ENCODE measurements at places on chromosomes 5 and 9. TPM values are rescaled to one million over a fixed set of nuclear protein-coding genes. Genes with fewer than 3 reads are reported as not detected.

DNA sequence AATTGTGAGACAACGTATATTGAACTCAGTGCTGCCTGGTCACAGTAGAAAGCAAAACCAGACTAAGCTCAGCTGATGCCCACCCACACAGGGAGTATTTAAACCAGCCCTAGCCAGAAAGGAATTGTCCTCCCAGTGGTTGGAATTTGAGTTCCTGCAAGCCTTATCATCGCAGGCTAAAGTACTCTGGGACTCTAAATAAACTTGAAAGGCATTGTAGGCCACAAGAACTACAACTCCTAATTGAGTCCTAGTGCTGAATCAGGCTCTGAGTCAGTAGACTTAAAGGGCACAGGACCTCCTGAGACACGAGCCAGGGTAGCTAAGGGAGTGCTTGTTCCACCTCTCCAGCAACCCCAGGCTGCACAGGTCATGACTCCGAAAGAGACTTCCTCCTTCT, 171.4 kb downstream of the MCTP1 start:
- H3K36me3 ChIP-seq: no peaks in the 10 kb centered on the region
- H3K4me3 ChIP-seq: no peak overlapping the region
- no peak overlapping the region for H3K27ac ChIP-seq
- H3K27me3 ChIP-seq: no peaks in the 10 kb centered on the region
- no peak for DNase-seq

GRCh38 chr5:149157330-149157729, 16.0 kb downstream of the ABLIM3 start:
- H3K27me3 ChIP-seq: no peaks in the 10 kb centered on the region
- H3K4me1 ChIP-seq: peaks cover 84% of the 10 kb centered on the region
- no peaks in the 10 kb centered on the region for H3K36me3 ChIP-seq
- H3K4me3 ChIP-seq: no peak overlapping the region
- no peak overlapping the region for H3K27ac ChIP-seq
- DNase-seq: no peak

GRCh38 chr9:134291961-134292871, 34.0 kb upstream of the RXRA start:
- H3K4me1 ChIP-seq: peaks cover 55% of the 10 kb centered on the region
- no peak for DNase-seq
- peaks cover 89% of the 10 kb centered on the region for H3K27me3 ChIP-seq
- H3K27ac ChIP-seq: no peak overlapping the region
- H3K4me3 ChIP-seq: no peak overlapping the region

GRCh38 chr9:125950880-125951471, 203.8 kb downstream of the PBX3 start:
- no peak overlapping the region for H3K4me3 ChIP-seq
- no peaks in the 10 kb centered on the region for H3K36me3 ChIP-seq
- no peaks in the 10 kb centered on the region for H3K27me3 ChIP-seq
- H3K4me1 ChIP-seq: peaks cover 36% of the 10 kb centered on the region

DNA sequence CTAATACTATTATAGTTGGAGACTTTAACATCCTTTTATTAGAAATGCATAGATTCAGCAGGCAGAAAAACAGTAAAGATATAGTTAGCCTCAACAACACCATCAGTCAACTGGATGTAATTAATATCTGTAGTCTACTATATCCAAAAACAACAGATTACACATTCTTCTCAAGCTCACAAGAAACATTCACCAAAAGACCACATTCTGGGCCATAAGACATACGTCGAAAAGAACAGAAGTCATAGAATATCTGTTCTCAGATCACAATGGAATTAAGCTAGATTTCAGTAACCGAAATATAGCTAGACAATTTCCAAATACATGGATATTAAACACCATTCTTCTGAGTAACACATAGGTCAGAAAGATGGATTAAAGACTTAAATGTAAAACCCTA, 336.6 kb upstream of the RPS23 start:
- no peak for DNase-seq
- H3K27ac ChIP-seq: no peak overlapping the region
- H3K27me3 ChIP-seq: no peaks in the 10 kb centered on the region

GRCh38 chr9:12681620-12682019, 11.6 kb upstream of the TYRP1 start:
- no peak overlapping the region for H3K27ac ChIP-seq
- DNase-seq: no peak
- no peaks in the 10 kb centered on the region for H3K27me3 ChIP-seq
- no peak overlapping the region for H3K4me3 ChIP-seq
- H3K4me1 ChIP-seq: no peaks in the 10 kb centered on the region

GRCh38 chr5:172497591-172498255, 43.4 kb upstream of the SH3PXD2B start:
- no peak for DNase-seq
- no peak overlapping the region for H3K27ac ChIP-seq
- peaks cover 37% of the 10 kb centered on the region for H3K27me3 ChIP-seq
- H3K4me3 ChIP-seq: no peak overlapping the region
- no peaks in the 10 kb centered on the region for H3K4me1 ChIP-seq

- peak; percentile 92 for DNase-seq
- H3K27ac ChIP-seq: peak overlapping the region; percentile 90
- no peaks in the 10 kb centered on the region for H3K27me3 ChIP-seq
- H3K4me1 ChIP-seq: peaks cover 39% of the 10 kb centered on the region
- no peaks in the 10 kb centered on the region for H3K36me3 ChIP-seq
Measured at GRCh38 chr5:142981886-142982820, 212.0 kb downstream of the ARHGAP26 start.

DNA sequence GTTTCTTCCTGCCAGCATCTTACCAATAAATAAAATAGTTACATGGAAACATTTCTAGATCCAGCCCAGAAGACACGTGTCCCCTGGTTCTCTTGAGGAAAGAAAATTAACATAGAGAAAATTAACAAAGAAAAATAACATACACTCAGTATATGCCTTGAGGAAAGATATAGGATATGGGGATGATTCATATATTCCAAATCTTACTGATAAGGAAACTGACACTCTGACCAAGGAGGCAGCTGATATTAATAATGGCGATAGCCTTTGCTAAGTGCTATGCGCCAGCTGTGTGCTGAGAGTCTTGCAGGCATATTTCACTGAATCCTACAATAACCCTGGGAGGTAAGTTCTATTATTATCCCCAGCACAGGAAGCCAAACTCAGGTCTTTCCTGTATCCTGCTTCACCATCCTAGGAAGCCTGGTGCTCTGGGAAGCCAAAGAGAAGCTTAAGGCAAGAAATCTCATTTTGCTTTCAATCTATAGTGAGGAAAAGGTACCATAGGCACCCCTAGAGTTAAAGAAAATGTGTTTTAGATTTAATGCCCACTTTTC, 302.7 kb upstream of the NREP start:
- H3K4me3 ChIP-seq: no peak overlapping the region
- no peaks in the 10 kb centered on the region for H3K27me3 ChIP-seq
- no peaks in the 10 kb centered on the region for H3K4me1 ChIP-seq
- no peak for DNase-seq

DNA sequence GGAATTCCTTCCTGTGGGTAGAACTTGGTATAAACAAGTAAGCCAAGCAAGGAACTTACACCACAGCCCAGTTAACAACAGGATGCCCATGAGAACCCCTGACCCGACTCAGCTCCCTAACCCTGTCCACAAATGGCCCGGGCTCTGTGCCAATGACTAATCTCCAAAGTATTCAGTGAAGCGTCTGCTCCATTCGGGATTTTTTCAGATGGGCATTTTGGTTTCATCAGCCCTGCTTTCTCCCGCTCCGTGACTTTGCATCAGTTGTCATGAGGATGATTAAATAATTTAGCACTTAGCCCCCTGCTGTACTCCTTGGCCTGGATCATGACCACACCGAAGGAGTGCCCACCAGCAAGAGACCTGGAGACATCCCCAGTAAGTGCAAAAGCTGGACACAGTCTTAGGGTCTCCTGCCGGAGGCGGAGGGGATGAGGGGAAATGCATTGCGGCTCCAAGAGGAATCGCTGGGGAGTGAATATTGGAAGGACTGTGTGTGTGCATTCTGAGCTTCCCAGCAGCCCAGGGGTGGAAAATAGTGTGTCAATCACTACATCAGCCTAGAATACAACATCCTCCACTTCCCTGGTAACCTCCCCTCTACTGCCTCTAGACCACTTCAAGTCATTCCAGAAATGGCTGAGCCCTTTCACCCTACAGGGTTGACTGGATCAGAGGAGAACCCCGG, 41.4 kb upstream of the DNAH5 start:
- no peak overlapping the region for H3K4me3 ChIP-seq
- peaks cover 4% of the 10 kb centered on the region for H3K27me3 ChIP-seq
- H3K36me3 ChIP-seq: no peaks in the 10 kb centered on the region
- no peak overlapping the region for H3K27ac ChIP-seq
- no peaks in the 10 kb centered on the region for H3K4me1 ChIP-seq

DNA sequence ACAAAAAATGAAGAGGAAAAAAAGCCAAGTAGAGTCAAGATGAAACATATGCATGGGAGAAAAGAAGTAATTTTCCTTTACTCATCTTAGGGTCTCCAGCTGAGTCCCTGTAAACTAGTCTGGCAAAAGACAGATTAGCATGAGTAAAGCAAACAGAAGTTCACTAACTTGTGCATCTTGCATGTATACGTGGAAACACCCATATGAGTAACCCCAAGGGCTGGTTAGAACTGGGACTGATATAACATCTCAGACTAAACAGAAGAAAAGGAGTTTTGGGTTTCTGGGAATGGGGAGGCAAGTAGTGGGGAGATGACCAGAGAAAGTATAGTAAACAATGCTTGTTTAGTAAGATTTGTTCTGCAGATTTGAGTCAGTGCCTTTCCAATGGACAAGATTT, 20.1 kb upstream of the GLDC start:
- H3K4me3 ChIP-seq: 0 out of 2 replicates have a peak overlapping the region, but pooled peaks have one; percentile 38

- peaks cover 59% of the 10 kb centered on the region for H3K27me3 ChIP-seq
- no peak overlapping the region for H3K27ac ChIP-seq
- H3K36me3 ChIP-seq: no peaks in the 10 kb centered on the region
- DNase-seq: no peak
Measured at GRCh38 chr9:37675661-37676060, 24.9 kb downstream of the FRMPD1 start.

DNA sequence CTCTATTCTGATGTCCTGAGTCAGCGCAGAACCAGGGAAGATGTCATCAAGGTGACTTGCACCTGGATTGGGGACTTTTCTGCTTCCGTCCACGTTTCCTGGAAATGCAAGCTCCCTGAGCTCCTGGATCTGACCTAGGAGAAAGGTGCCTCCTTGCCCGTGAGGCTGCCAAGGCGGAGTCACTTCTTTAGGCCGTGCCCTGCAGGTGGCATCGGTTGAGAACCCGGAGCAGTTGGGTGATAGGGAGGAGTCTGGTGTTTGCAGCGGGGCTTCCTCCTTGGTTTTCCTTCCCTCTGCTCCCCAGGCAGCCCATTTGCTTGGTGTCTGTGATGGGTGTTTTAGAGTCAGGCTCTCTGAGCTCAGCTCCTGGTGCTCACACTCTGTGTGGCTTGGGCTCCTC, 15.2 kb downstream of the NANS start:
- no peaks in the 10 kb centered on the region for H3K27me3 ChIP-seq
- H3K36me3 ChIP-seq: peaks cover 12% of the 10 kb centered on the region
- H3K4me3 ChIP-seq: no peak overlapping the region
- H3K27ac ChIP-seq: no peak overlapping the region
- DNase-seq: no peak

GRCh38 chr5:138737494-138738265, 15.5 kb upstream of the CTNNA1 start:
- no peak overlapping the region for H3K4me3 ChIP-seq
- no peak overlapping the region for H3K27ac ChIP-seq
- H3K4me1 ChIP-seq: peaks cover 29% of the 10 kb centered on the region
- no peaks in the 10 kb centered on the region for H3K36me3 ChIP-seq
- no peaks in the 10 kb centered on the region for H3K27me3 ChIP-seq
- no peak for DNase-seq

DNA sequence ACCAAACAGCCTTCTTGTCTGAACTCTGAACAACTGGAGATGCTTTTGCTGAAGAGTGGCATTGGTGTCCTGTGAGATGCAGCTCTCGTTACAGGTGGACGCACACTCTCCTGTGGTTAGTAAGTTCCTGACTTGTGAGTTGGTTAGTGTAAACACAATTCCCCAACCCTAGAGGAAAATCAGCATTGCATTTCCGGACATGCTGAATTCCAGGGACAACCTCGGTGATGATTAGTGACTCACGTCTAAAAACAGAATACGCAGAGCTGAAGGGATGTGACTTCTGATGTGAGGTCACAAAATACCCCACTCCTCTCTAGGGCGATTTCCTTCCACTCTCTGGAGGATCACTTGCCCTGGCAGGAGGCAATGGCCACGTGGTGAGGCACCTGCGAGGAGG, 5.0 kb downstream of the OR2V2 start:
- no peak overlapping the region for H3K27ac ChIP-seq
- H3K4me1 ChIP-seq: no peaks in the 10 kb centered on the region
- peaks cover 12% of the 10 kb centered on the region for H3K27me3 ChIP-seq
- no peaks in the 10 kb centered on the region for H3K36me3 ChIP-seq
- no peak overlapping the region for H3K4me3 ChIP-seq
- peak; percentile 44 for DNase-seq

RPP25L gene
- 24.5 TPM for total RNA-seq

NR6A1 gene
- total RNA-seq: 31.5 TPM

GRIA1 gene
- not detected for total RNA-seq

HAVCR1 gene
- total RNA-seq: 0.93 TPM

IFNB1 gene
- total RNA-seq: not detected

PNPLA7 gene
- 0.21 TPM for total RNA-seq

TEK gene
- not detected for total RNA-seq

GLDC gene
- total RNA-seq: 115 TPM
